ENCODE measurements at places on chromosomes 11 and 22.
A peak's percentile ranks its signal among the peaks of the same experiment; 100 is the strongest.

DNA sequence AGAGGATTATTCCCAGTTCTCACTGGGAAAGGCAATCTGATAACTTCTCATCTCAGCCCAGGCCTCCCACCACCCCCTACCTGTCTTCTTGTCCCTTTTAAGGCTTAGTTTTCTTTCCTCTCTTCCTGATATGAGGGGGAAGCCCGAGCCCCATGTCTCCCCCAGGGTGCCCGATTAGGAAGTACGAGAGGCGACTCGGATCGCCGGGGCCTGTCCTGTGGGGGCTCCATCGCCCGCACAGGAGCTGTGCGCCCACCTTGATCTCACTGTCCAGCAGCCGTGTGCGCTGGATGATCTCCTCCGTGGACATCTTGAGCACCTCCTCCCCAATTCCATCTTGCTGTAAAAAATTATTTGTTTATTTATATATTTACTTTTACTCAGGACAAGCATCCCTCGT is 628 bp downstream of the PSMC3 start:
- no peak for DNase-seq

GRCh38 chr22:46671824-46672432 is 51.7 kb downstream of the GRAMD4 start:
- no peak for DNase-seq

- no peak for DNase-seq
These were observed 70.8 kb upstream of the MYOD1 start for GRCh38 chr11:17648528-17648927.

DNA sequence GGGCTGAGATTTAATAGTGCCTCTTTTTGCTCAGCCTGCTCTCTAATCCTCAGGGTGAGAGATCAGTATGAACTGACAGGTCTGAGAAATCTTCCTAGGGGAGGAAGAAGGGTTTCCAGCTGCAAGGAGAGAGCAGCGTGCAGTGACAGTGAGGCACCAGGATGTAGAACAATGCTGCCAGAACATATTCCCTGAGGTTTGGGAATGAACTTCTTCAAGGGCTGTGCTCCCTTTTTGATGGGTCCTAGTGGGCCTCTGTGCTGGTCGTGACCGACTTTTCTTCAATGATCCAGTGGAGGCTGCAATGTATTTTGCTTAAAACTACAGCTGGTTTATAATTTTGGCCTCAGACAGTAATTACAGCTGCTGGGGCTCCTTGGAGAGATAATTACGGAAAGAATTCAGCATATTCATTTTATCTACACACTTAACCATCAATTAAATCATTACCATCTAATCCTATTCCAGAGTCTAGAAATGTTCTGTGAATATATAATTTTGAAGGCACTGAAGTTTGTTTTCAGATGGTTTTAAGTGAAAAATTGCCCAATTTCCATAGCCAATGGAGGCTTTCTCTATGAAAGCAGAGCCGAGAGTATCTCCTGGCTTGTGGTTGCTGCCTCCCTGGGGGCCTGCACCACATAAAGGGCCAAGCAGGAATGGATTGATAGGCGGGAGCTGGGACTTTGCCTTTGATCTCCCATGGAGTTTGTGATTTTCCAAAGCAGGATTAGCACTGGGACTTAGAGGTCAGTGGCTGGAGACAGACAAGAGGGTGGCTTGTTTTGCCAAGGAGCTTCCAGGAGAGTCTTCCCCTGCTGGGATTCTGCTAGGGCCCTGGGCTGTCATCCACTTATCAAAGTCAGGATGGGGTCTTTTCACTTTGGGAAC is 41.0 kb upstream of the OLFML1 start:
- DNase-seq: no peak

DNA sequence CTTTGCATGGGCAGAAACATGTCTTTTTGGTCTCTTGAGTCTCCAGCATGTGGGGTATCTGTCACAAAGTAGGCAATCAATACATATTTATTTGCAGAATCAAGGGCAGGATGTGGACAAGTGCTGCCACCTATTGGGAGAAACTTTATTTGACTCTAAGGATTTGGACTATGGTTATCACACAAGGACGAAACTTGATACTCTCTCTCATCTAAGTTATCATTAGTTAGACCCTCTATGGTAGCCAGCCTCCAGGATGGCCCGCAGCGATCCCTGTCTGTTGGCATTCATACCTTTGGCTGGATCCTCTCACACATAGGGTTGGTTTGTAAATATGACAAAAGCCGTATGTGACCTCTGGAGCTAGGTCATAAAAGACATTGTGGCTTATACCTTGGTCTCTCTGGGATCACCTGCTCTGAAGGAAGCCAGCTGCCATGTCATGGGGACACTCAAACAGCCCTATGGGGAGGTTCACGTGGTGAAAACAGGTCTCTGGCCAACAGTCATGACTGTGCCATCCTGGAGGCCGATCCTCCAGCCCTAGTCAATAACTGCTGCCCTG is 1.1 kb upstream of the FBXO7 start:
- DNase-seq: peak; percentile 47

GRCh38 chr22:31093086-31093850 is 12.2 kb downstream of the SMTN start:
- DNase-seq: no peak

DNA sequence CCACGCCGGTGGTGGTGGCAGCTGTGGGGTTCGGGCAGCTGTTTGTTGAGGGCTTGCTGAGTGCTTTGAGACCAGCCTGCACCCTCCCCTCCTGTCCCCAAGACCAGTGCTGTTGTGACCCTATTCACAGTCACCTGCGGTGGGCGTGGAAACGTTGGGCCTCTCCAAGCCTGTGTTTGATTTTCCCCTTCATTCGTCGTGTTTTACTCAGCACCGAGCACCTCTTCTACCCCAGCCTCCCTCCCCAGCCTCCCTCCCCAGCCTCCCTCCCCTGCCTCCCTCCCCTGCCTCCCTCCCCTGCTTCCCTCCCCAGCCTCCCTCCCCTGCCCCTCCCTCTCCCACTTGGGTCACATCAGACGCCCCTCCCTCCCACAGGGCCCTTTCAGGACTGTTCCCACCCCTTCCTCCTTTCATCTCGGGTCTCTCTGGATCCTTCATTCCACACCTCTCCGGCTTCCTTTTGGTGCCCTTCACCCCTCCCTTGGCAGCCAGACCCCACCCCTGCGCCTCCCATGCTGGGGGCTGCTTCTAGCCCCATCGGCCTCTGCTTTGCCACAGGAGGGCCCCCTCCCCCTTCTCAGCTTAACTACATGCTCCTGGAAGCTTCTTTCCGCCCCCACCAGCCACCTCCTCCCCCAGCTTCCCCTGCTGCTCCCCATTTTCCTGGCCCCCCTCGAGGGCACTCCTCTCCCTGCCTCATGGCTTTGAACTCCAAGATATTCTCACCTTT is 14.8 kb downstream of the FRMD8 start:
- no peak for DNase-seq

- no peak for DNase-seq
These were observed 8.0 kb upstream of the CD82 start for GRCh38 chr11:44557464-44557863.

GRCh38 chr11:17343907-17344306 is 7.7 kb upstream of the NCR3LG1 start:
- DNase-seq: peak; percentile 91

GRCh38 chr22:49865156-49865555 is 11.5 kb downstream of the ZBED4 start:
- no peak for DNase-seq

DNA sequence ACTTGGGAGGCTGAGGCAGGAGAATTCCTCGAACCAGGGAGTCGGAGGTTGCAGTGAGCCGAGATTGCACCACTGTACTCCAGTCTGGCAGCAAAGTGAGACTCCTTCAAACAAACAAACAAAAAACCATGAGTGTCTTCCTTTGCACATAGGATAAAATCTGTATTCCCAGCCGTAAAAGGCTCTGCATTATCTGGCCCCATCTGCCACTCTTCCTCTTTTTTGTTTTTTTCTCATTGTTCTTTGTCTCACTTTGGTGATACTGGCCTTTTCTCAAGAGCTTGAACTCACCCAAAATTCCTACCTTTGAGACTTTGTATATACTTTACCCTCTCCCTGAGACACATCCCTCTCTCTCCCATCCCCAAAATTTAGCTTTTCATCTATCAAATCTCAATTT is 17.6 kb downstream of the FDX1 start:
- DNase-seq: no peak

- DNase-seq: no peak
These were observed 63.8 kb downstream of the TRIM29 start for GRCh38 chr11:120074076-120074475.

GRCh38 chr11:95145430-95146060 is 55.9 kb downstream of the ENDOD1 start:
- DNase-seq: no peak

DNA sequence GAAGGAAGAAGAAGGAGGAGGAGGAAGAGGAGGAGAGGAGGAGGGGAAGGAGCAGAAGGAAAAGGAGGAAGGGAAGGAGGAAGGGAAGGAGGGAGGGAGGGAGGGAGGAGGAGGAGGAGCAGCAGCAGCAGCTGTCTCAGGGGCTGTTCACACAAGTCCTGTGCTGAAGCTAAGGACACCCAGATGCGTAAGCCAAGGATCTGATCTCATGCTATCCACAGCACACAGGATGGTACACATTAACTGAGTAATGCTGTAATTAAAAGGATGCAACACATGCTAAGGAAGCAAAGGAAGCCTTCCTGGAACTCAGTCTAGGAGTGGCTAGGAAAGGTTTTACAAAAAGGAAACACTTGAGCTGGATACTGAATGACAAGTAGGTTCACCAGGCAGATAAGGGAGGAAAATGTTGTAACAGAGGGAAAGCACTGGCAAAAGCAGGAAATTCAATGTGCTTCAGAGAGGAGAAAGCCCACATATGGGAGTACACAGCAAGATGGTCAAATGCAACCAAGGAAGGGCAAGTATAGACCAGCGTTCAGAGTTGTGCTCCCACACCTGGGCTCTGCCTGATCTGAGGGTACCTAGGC is 32.0 kb downstream of the TRIM66 start:
- DNase-seq: peak; percentile 19

GRCh38 chr11:33774736-33775466 is 581 bp upstream of the FBXO3 start:
- DNase-seq: no peak

GRCh38 chr11:8867035-8867434 is 44.0 kb upstream of the AKIP1 start:
- DNase-seq: no peak
